ENCODE measurements at places on chromosomes 6 and 20. TPM values are rescaled to one million over a fixed set of nuclear protein-coding genes. Genes with fewer than 3 reads are reported as not detected.

The GABRR1 gene
- total RNA-seq: not detected

The DDX43 gene
- 1.9 TPM for total RNA-seq

The WRNIP1 gene
- 47.7 TPM for total RNA-seq

The KIF13A gene
- 59.8 TPM for total RNA-seq

The TOX2 gene
- total RNA-seq: 1.0 TPM

The PFDN4 gene
- total RNA-seq: 26.1 TPM

The ENPP5 gene
- 13.2 TPM for total RNA-seq

DNA sequence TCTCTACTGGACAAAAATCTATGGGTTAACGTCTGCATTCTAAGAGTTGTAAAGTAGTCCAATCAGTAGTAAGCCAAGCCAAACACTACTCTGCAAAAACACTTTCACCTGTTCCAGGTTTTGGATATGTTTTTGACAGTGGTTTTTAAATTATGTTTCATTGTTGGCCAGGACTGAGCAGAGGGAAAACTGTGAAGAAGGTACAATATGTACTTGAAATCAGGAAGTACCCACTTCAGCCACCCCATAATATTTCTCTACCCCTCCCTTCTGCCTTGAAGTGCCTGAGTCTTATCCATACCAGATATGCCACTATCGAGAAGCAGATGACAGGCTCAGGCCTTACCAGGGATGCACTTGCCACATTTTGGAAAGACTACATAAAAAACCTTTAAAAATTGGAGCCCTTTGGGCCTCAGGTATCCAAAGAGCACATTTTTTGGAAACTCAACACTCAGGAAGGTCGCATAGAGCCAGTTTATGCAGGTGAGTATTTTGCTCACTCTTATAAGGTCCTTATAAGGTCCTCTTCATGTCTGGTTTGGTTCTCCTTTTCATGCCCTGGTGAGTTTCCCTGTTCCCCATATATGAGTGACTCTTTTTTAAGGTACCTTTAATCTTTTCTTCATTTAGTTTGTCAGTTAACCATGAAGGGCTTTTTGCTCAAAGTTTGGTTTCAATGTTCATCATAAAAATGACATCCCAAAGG, 859.3 kb upstream of the FLRT3 start:
- DNase-seq: no peak

GRCh38 chr20:17761604-17762003, 61.8 kb downstream of the BANF2 start:
- no peak for DNase-seq

DNA sequence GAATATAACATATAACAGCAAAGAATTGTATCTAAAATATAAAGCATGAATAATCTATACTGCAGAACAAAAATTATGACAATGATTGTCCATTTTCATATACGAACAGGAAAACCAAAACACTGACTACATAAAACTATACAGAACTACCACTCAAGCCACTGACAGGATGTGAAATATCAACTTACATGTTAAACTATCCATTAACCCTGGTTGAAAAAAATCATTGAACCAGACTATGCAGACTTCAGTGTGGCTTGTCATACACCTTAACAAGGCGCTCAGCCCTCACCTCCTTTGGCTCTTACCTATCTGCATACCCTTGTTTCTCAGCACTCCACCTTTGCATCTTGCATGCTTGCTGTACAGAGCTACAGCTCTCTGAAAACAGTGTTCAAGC, 34.9 kb downstream of the ASCC3 start:
- DNase-seq: no peak

GRCh38 chr6:100100776-100101175, 106.8 kb upstream of the MCHR2 start:
- DNase-seq: no peak
